ENCODE measurements at places on chromosomes 7 and 10.

DNA sequence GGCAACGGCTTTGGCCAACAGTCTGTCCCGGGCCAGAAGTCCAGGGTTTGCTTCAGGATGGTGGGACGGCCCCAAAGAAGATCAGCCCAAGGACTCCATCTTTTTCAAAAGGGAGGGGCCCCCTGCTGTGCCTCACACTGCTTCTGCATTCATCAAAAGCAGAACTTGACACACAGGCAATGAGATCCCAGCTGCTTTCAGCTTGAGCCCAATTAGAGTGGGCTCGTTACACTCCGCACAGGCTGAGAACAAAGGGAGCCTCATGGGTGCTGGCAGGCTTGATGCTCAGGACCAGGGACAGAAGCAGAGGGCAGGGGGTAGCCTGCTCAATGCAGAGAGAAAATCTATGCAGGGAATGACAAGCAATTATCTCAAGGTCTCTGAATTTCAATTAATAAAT lies 45.5 kb downstream of the VOPP1 start:
- DNase-seq, result no peak

DNA sequence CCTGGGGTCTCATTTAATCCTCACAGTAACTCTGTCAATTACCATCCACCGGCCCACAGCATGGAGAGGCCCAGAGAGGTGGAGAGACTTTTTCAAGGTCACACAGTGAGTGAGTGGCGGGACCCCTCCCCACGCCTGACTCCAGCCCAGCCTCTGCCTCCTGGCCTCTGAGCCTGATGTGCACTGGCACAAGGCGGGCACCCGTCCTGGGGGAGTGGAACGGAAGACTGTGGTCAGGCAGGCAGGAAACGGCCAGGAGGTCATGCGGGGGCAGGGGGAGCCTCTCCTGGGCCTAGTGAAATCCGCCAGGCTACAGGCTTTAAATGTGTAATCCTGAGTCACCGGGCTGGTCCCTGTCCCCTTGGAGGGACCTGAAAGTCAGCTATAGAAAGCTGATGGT lies 32.2 kb downstream of the ZCCHC24 start:
- no peak for DNase-seq

DNA sequence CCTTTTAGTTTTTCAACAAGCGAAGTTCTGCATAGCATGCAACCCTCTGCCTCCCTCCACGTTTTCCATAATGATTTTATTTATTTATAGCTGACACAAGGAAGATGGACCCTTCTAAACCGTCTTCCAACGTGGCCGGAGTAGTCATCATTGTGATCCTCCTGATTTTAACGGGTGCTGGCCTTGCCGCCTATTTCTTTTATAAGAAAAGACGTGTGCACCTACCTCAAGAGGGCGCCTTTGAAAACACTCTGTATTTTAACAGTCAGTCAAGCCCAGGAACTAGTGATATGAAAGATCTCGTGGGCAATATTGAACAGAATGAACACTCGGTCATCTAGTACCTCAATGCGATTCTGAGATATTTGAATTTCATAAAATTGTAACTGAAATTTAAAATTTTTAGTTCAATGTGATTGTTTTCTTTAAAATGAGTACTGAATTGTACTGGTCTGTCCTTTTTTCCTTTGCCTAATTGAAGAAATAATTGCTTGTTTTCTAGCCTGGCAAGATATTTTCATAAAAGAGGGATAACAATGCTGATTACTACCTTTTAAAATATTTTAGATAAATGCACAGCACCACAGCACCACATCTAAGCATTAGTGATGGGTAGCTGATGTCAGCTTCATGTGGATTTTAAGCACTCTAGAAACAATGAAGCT lies 41.5 kb upstream of the SLC39A12 start:
- no peak for DNase-seq

GRCh38 chr10:48412933-48413332 lies 106.5 kb downstream of the MAPK8 start:
- DNase-seq, result no peak

GRCh38 chr7:2044883-2045471 lies 187.8 kb downstream of the MAD1L1 start:
- no peak for DNase-seq

DNA sequence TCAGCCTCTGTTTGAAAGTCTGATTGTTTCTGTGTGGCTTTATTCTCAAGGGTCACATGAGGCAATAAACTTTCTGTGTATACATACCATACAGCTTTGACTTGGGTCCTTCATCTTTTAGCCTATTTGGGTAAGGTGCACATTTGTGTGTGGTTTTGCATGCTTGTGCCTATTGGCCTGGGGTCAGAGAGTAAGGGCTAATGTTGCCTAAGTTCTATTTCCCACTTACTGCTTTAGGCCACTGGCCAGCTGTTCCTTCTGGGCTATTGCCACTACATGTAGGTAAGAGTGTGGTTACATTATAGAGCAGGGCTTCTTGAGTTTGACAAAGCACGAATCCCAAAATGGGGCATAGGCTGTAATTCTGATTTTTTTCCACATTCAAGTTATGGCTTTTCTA lies 21.8 kb downstream of the BBIP1 start:
- DNase-seq, result no peak

DNA sequence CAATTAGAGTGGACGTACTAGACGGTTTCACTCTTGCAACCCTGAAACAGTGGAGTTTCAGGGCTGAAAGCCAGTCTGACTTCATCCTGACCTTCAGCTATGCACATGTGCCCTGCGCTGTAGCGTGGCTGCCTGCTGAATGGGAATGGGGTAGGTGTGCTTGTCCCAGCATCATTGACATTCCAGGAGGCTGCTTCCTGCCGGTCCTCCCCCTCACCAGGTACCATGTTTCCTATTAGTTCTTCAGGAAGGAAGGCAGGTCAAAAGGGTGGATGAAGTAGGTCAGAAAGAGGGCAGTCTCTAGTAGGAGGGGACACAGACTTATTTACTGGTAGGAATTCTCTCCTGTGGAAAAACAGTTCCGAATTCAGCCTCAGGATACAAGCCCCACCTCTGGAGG lies 551.8 kb upstream of the GALNT17 start:
- DNase-seq, result no peak

GRCh38 chr7:140653319-140654108 lies 12.9 kb upstream of the DENND2A start:
- DNase-seq, result no peak

DNA sequence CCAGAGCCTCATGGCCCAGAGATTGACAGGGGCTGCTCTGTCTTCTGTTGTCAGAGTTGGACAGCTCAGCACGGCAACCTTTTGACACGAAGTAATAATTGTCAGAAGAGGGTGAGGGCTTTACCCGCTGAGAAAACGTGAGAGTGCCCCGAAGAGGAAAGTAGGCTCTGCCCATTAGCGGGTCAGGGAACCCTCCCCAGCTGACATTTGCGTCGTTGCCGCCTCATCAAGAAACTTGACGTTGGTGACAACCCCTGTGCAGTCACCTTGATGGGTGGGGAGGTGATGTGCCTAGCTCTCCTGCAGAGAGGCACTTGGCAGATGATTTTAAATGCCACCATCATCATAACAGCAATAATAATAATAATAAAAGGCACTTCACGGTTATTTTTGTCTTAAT lies 202.1 kb downstream of the USP6NL start:
- DNase-seq, result no peak

DNA sequence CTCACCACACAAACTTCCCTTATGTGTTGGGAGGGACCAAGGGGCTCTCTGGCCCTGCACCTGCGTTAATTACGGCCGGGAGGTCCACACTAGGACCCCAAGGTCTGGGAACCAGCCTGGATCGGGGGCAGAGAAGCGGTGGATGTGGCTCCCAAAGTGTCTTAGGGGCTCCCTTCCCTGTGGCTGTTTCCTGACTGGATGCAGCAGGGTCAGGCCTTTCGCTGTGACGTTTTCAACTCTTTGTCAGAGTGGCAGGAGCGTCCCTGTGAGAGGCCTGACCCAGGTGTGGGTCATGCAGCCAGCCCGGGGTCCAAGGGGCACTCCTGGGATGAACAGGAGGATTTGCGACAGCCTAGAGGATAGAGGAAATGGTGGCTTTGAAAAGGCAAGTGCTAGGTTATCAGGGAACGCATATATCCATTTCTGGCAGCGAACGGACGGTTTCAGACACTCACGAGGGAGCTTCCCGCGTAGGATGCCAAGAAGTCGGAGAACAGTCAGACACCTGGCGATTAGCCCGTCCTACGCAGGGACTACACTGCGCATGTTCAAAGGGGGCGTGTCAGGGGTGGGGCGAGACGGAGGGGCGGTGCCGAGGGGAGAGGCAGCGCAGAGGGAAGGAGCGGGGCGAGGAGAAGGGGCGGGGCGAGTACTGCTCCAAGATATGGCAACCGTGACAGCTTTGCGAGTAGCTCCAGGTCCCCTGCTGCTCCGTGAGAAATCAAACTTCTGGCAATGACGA lies 46.2 kb upstream of the ZNF716 start:
- no peak for DNase-seq

DNA sequence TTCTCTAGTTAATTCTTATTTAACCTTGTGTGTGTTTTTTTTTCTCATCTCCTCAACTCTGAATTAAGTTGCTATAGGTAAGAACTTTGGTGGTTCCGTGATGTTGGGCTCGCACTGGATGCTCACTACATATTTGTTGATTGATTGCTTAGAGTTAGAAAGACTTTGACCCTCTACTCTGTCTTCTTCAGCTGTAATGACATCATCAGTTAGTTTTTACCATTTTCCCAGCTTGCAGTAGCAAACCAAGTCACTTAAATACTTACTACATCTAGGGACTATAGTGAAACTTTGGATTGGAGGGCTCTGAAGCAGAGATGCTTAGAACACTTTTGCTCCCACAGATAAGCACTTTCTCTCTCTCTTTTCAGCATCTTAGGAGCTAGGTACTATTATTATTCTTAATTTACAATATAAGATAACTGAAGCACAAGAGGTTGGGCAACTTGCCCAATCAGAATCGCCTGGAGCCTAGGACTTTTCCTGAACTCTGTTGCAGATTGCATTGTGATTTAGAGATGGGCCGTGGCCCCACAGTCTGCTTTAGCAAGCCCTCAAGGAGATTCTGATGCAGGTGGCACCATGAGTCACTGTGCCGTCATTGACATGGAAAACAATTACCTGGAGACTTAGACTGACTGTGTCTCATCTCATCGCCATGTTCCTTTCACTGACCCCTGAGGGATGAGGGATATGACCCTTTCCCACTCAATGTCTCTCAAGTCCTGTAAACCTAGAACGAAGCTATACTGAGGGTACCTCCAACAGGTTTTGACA lies 471.9 kb upstream of the PODXL start:
- no peak for DNase-seq

DNA sequence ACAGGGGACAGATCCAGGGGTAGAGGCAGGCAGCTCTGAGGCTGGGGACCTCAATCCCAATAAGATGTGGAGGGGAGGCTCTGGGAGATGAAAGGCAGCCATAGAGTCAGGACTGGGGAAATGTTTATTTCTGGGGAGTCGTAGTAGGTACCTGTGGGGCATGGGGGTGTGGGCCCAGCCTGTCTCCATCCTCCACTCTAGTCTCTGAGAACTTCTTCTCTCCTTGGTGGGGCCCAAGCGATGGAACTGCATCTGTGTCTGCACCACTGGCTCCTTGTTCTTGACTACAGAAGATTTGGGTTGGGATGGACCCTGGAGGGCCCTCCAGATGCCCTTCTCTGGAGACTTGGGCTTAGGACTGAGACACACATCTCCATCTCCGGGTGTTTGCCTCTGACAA lies 953.9 kb upstream of the ZNF722 start:
- DNase-seq, result no peak

GRCh38 chr10:17510242-17510908 lies 56.0 kb upstream of the ST8SIA6 start:
- DNase-seq, result no peak

- DNase-seq, result no peak
Observed at GRCh38 chr7:157584420-157584819, 247.6 kb downstream of the DNAJB6 start.

GRCh38 chr10:129962872-129963640 lies 1.0 kb downstream of the EBF3 start:
- DNase-seq, result no peak

- no peak for DNase-seq
Observed at GRCh38 chr10:34494012-34494411, 321.1 kb downstream of the PARD3 start.

DNA sequence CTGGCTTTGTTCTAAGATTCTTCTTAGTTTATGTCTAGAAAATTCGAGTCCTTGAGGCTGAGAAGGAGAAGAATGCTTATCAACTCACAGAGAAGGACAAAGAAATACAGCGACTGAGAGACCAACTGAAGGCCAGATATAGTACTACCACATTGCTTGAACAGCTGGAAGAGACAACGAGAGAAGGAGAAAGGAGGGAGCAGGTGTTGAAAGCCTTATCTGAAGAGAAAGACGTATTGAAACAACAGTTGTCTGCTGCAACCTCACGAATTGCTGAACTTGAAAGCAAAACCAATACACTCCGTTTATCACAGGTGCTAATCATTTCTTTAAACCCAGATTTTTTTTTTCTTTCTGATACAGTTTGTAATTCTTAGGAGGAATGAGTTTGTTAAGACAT lies 6.7 kb downstream of the CEP55 start:
- DNase-seq, result no peak

GRCh38 chr7:159120540-159120919 lies 24.1 kb downstream of the VIPR2 start:
- no peak for DNase-seq

DNA sequence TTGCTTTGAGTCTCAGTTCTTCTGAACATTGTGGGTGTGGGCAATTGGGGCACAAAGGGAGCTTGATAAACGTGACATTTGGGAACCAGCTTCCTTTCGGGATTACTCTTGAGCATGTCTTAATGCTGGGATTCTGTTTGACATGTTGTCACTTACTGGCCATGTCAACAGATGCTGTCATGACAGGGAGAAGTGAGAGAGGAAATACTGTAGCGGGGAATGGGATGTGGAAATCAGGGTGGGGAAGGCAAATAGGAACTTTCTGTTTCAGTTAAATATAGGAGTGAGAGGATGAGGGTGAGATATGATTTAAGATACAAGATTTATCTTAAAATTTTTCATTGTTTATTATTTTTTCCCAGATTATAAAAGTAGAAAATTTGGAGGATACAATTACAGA lies 83.9 kb downstream of the SEC23IP start:
- DNase-seq, result no peak

- DNase-seq, result no peak
Observed at GRCh38 chr7:39428221-39428620, 138.0 kb upstream of the YAE1 start.

- DNase-seq, result no peak
Observed at GRCh38 chr10:90780488-90780887, 77.4 kb downstream of the HTR7 start.

DNA sequence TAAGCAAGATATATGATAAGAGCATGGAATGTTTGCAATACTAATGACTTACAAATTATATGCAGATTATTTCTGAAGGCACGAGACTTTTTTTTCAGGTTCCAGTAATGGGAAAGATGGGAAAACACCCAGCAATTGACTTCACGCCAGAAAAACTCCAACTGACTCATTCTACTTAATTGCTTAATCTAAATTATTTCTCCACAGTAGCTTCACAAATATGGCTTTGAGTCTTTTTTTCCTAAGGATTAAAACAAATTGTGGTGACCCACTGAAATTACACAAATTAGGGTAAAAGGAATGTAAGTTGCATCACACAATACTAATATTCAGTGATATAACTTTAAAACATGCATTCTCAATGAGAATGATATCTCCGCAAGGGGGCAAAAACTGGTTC lies 138.7 kb downstream of the GNAI1 start:
- DNase-seq, result no peak

GRCh38 chr10:42812028-42812427 lies 29.4 kb downstream of the BMS1 start:
- DNase-seq, result no peak

Data from activated CD8-positive, alpha-beta memory T cell treated with anti-CD3 and anti-CD28 coated beads for 4 hours (primary cell).